ENCODE measurements at places on chromosomes 13 and 19. TPM values are rescaled to one million over a fixed set of nuclear protein-coding genes. Genes with fewer than 3 reads are reported as not detected.

Gene TCF3
- total RNA-seq = 132 TPM

Gene ZNF808
- total RNA-seq = 40.9 TPM

Gene ZNF723
- total RNA-seq = not detected

- DNase-seq = no peak
Observed at GRCh38 chr13:25971047-25971446, 80.8 kb downstream of the SHISA2 start.

- DNase-seq = no peak
Observed at GRCh38 chr19:36046443-36047050, 7.5 kb downstream of the THAP8 start.

DNA sequence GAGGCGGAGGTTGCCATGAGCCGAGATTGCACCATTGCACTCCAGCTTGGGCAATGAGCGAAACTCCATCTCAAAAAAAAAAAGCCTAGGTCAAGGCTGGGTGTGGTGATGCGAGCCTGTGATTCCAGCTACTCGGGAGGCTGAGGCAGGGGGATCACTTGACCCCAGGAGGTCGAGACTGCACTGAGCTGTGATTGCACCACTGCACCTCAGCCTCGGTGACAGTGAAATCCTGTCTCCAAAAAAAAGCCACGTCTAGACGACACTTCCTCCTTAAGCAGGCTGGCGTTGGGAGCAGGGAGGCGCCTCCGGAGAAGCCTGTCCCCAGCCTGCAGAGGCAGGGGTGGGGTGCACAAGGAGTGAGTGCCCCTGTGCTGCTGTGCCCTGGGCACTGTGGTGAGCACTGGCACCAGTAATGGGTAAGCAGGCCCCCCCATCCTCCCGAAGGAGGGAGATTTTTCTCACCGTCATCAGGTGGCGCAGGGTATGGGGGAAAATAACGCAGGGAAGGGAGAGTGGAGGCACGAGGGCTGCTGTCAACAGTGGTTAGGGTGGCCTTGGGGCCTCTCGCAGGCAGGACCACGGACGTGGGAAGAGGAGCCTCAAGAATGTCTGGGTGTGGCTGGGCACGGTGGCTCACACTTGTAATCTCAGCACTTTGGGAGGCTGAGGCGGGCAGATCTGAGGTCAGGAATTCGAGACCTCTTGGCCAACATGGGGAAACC lies 706 bp downstream of the P2RY11 start:
- DNase-seq = no peak

DNA sequence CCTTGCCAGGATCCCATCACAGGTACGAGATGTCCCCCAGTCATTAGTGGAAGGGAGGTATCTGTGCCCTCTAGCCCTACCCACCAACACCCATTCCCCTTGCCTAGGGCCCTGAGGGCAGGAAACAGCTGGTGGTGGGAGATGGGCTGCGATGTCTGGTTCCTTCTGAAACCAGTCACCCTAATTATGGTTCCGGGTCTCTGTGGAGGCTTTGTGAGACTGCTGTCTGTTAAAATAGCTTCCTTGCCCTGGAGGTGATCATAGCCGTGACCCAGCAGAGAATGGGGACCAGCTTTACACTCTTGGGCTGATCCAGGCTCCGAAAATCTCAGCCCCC lies 5.5 kb downstream of the ALDH16A1 start:
- no peak for DNase-seq

DNA sequence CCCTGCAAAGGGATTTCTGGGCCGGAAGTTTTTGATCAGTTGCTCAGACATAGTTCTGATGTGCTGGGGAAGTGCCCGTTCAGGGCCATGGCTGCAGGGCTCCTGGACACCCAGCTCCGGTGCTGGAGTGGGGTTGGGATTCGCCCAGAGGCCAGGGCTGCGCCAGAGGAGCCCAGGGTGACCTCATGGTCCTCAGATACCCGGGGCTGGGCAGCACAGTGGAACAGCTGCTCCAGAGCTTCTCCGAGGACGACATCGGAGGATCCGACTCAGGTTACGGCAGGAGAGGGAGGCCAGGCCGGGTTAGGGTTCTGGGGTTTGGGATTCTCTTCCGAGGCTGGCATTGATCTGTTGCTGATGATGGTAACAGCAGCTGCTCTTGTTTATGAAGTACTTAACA lies 20.9 kb downstream of the CARM1 start:
- DNase-seq = no peak

DNA sequence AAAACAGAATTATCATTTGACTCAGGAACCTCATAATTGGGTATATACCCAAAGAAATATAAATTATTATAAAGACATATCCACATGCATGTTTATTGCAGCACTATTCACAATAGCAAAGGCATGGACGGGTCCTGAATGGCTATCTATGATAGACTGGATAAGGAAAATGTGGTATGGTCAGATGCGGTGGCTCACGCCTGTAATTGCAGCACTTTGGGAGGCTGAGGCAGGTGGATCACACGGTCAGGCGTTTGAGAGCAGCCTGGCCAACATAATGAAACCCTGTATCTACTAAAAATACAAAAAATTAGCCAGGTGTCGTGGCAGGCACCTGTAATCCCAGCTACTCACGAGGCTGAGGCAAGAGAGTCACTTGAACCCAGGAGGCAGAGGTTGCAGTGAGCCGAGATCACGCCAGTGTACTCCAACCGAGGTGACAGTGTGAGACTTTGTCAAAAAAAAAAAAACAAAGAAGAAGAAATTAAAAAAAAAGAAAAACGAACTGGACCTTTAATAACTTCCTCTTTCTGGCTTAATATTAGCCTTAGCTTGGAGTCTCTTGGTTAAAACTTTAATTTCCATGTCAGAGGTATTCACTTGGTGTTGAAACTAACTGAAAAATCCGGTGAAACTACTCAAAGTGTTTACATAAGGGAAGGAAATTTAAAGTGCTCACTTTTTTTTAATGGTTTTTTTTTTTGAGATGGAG lies 104.4 kb downstream of the ZNF486 start:
- DNase-seq = no peak
